ENCODE measurements at places on chromosomes 11 and 22. TPM values are rescaled to one million over a fixed set of nuclear protein-coding genes. Genes with fewer than 3 reads are reported as not detected.

C11orf42 gene
- not detected for total RNA-seq

CHST1 gene
- 83.0 TPM for total RNA-seq

EIF4G2 gene
- 335 TPM for total RNA-seq

IL18 gene
- total RNA-seq, result 0.37 TPM

PIWIL4 gene
- 3.4 TPM for total RNA-seq

SELENOH gene
- 104 TPM for total RNA-seq

SHANK3 gene
- 2.4 TPM for total RNA-seq

SLC22A6 gene
- total RNA-seq, result not detected

C11orf87 gene
- not detected for total RNA-seq

SCUBE2 gene
- total RNA-seq, result 1.4 TPM

PDE2A gene
- 3.6 TPM for total RNA-seq

UBQLNL gene
- total RNA-seq, result not detected

MRPL40 gene
- total RNA-seq, result 52.8 TPM

OR52E8 gene
- total RNA-seq, result not detected

RIC8A gene
- total RNA-seq, result 67.6 TPM

DMC1 gene
- total RNA-seq, result 0.10 TPM

CEND1 gene
- total RNA-seq, result 0.49 TPM

RPL27A gene
- 1,367 TPM for total RNA-seq

IFITM2 gene
- total RNA-seq, result 427 TPM

OR51B5 gene
- not detected for total RNA-seq

NRGN gene
- total RNA-seq, result not detected

CLDN5 gene
- 50.2 TPM for total RNA-seq

CASP5 gene
- total RNA-seq, result not detected

ART1 gene
- total RNA-seq, result not detected

MFNG gene
- total RNA-seq, result 0.24 TPM

IGHMBP2 gene
- 8.3 TPM for total RNA-seq

PATL1 gene
- 9.9 TPM for total RNA-seq

MAPK8IP2 gene
- total RNA-seq, result 0.50 TPM

APOL6 gene
- total RNA-seq, result 27.6 TPM

FOLR2 gene
- not detected for total RNA-seq

CYP2R1 gene
- total RNA-seq, result 13.0 TPM

OR51V1 gene
- not detected for total RNA-seq

EMID1 gene
- total RNA-seq, result 0.56 TPM

DGAT2 gene
- total RNA-seq, result 9.0 TPM

NXPE1 gene
- total RNA-seq, result not detected

DDX6 gene
- 82.4 TPM for total RNA-seq
